GM12892 (cell line): ENCODE measurements at places on chromosomes 12 and 14.

DNA sequence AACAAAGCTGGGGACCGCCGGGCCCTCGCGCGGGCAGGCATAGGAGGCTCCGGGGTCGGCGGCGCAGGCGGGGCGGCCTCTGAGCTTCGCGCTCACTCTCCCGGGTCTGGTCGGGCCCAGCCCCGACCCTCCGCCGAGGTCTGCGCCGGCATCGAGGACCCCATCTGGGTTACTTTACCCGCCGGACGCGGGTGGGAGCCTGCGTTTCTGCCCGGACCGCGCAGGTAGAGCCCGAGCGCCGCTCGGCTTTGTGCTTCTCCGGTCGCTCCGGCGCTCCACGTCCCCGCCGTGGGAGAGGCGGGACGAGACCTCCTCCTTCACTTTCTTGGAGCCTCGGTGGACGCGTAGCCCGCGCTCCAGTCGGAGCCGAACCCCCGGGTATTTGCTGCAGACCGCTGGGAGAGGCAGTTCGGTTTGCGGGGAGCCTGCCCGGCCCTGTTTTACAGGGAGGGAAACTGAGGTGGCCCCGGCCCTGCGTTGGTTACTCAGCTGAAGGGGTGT is 63.2 kb downstream of the FBXL14 start:
- no peak for DNase-seq

DNA sequence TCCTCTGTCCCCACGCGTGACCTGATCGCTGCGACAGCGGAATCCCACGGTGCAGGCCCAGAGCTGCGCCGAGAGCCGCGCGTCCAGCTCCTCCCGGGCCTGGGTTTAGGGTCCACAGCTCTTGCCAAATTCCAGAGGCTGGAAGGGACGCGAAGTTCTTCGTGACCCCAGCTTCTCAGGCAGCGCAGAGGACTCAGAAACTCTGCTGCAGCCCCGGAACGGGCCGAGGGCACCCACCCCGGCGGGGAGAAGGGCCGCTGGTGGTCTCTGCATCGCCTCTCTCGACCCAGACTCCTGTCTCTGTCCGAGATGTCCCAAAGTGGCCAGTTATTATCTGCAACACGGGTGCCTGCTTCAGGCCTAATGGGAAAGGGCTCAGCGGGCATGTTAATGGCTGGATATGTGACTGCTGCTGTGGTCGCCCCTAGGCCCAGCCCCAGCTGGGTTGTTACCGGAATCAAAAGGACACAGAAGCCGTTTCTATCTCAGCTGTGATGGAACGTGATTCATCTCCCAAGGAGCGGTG is 236.4 kb downstream of the VRK1 start:
- no peak for DNase-seq

- DNase-seq, result no peak
These were observed 41.7 kb upstream of the FRS2 start for GRCh38 chr12:69428351-69429073.

- DNase-seq, result no peak
These were observed 103.7 kb downstream of the ERC1 start for GRCh38 chr12:1094714-1095113.

DNA sequence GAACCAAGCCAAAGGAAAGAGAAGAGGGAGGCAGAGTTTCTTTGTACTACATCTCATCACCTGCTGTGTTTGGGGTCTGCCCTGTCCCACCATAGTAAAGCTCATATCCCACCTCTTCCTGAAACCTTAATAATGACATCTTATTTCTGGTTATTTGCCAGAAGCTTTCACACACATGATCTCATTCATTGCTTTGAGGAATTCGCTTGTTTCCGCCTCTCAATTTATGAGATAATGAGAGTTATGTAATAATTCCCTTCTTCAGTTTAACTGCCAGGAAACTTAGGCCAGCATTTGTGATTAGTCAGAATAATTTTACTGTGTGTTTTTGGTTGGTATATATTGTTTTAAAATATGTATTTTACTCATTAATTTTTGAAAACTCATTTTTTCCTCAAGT is 205.2 kb downstream of the CACNA1C start:
- no peak for DNase-seq

DNA sequence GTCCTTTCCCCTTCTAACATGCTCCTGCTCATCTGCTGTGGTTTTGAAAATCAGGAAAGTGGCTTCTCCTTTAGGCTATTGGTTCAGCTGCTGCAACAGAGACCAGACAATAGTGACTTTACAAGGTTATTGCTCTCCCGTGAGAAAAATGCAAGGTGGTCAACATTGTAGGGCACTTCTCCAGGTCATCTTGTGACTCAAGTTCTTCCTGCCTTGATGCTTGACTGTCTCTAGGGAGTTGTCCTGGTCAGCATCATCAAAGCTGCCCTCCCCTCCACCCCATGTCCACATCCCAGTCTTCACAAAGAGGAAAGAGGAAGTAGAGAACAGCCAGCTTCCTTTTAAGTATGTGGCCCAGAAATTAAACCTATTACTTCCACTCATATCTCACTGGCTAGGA is 3.9 kb upstream of the TMEM63C start:
- DNase-seq, result no peak

- DNase-seq, result no peak
These were observed 21.3 kb downstream of the TBX3 start for GRCh38 chr12:114662512-114663177.

GRCh38 chr12:62928632-62929031 is 6.3 kb downstream of the PPM1H start:
- no peak for DNase-seq

DNA sequence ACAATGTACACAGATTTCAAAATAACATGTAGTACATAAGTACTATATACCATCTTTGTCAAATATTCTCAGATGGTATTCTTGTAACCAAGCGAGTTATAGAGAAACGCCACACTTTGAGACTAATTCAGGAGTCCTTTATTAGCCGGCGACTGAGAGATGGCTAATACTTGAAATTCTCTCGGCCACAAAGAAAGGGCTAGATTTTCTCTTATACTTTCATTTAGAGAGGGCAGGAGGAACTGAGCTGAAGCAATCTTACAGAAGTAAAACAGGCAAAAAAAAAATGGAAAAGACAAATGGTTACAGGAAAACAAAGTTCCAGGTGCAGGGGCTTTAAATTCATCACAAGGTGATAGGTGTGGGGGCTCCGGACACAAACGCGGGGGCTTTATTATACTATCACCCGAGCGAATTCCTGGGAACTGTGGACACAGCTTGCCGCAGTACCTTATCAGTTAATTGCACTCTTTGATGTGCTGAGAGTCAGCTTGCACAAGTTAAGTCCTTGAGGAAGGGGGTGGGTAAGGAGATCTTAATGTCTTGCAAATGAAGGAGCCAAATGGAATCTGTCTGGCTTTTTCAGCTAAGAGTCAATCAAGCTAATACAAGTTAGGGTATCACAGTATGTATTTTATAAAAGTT is 382.3 kb downstream of the KCNH5 start:
- DNase-seq, result no peak

DNA sequence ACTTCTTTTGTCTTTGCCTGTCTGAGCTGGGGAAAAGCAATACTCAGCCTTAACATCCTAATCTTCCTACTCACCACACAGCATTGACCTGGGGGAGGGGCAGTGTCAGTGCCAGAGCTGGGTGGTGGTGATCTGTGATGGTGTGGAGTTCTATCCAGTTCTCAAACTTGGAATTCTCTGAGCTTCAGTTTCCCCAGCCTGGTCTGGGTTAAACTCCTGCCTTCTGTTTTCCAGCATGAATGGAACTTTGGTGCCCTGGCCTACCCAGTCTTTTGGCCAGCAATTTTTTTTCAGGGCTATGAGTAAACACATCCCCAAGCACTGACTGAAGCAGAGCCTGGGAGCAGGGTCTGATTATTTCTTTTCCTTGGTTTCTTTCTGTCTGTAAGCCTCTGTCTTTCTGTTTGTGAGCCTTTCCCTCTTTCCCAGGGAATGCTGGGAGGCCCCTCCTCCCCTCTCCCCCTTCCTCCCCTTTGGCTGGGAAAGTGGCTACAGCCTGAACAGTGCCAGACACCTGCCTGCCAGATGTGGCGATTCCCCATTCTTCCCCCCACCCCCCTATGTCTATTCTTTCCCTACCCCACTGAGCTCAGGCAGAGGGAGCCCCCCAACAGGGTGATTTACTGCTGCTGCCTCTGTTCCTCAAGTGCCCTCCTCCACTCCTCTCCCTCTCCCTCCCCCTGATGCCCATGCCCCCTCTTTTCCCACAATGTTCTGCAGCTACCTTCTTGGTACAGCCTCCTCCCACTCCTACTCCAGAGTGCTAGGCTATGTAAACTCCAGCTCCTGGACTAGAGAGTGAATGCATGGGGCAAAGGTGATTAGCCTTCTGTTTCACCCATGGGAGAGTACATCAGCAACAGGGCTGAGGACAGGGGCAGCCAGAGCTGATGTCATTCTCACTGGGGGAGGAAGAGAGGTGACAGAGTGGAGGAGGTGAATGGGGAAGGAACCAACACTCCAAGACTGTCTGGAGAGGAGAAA is 11.1 kb downstream of the GPR84 start:
- DNase-seq, result no peak

GRCh38 chr14:24224618-24225071 is 7.5 kb downstream of the NEDD8 start:
- no peak for DNase-seq

DNA sequence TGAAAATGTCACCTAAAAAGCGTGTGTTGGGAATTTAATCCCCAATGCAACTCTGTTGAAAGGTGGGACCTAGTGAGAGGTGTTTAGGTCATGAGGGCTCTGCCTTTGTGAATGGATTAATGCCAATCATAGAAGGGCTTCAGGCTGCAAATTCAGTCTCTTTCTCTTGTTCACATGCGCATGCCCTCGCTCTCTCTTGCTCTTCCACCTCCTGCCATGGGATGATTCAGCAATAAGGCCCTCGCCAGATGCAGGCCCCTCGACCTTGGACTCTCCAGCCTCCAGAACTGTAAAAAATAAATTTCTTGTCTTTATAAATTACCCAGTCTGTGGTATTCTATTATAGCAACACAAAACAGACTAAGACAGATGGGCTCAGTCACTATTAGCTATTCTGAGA is 55.4 kb downstream of the PLXNC1 start:
- DNase-seq, result no peak

DNA sequence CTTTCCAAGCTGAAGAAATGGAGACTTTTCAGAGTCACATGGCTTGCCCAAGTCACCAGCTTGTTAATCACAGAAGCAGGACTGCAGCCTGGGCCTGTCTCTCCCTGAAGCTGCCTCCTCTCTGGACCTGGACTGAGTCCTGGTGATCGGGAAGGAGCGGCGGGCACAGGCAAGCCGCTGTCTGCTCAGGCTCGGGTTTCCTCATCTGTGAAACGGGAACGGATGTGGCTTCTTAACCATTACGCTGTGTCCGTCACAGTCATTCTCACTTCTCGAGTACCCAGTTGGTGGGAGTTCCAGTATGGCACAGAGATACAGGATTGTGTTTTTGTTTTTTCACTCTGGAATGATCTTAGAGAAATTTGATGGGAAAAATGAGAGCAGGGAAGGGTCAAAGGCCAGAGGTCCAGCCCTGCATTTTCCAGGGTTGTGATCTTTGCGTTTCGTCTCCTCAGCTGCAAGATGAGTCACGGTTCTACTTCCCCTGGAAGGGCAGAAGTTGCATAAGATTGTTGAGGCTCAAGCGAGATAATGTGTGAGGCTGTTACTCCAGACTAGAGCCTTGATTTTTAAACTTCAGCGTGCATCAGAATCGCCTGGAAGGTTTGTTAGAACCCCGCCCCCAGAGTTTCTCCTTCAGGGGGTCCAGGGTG is 7.6 kb upstream of the LRTM2 start:
- DNase-seq, result no peak

DNA sequence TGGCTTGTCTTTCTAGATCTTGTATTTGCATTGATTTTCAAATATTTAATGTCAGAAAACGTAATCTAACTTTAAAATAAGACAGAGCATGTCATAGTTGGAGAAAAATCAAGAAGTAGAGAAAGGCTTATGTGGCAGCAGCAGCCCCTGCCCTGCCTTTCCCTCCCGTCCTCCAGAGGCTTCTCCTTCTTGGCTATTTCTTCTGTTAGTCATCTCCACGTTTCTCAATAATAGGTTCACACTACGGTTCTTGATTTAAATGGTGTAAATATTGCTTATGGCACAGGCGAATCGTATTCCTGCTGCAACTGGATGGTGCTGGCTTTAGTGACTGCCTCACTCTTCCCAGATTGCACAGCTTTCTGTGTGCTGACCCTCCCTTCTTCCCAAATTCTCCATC is 42.8 kb downstream of the SLC8B1 start:
- no peak for DNase-seq

GRCh38 chr14:52901357-52901980 is 49.4 kb downstream of the FERMT2 start:
- DNase-seq, result no peak

- no peak for DNase-seq
These were observed 79.0 kb downstream of the SLC25A21 start for GRCh38 chr14:37093364-37093763.

GRCh38 chr14:76954394-76955190 is 73.9 kb downstream of the IRF2BPL start:
- no peak for DNase-seq

GRCh38 chr14:103353362-103353761 is 19.3 kb downstream of the EIF5 start:
- DNase-seq, result no peak

- no peak for DNase-seq
These were observed 13.5 kb upstream of the KRT8 start for GRCh38 chr12:52918351-52918750.
